ENCODE measurements at places on chromosomes 13 and 19. TPM values are rescaled to one million over a fixed set of nuclear protein-coding genes. Genes with fewer than 3 reads are reported as not detected.

The HCN2 gene
- 8.0 TPM for total RNA-seq

The CASP14 gene
- not detected for total RNA-seq

The NLRP7 gene
- not detected for total RNA-seq

The ZNF439 gene
- total RNA-seq: 36.5 TPM

The NKG7 gene
- total RNA-seq: not detected

The KLK13 gene
- not detected for total RNA-seq

The HIPK4 gene
- 0.16 TPM for total RNA-seq

The CEACAM19 gene
- total RNA-seq: 2.0 TPM

The PDX1 gene
- total RNA-seq: not detected

The GRIN3B gene
- not detected for total RNA-seq

The SGCG gene
- total RNA-seq: 0.16 TPM

The GIPR gene
- not detected for total RNA-seq

The TSSK6 gene
- total RNA-seq: 1.2 TPM

The KLK12 gene
- total RNA-seq: not detected

The PEG3 gene
- 62.5 TPM for total RNA-seq

DNA sequence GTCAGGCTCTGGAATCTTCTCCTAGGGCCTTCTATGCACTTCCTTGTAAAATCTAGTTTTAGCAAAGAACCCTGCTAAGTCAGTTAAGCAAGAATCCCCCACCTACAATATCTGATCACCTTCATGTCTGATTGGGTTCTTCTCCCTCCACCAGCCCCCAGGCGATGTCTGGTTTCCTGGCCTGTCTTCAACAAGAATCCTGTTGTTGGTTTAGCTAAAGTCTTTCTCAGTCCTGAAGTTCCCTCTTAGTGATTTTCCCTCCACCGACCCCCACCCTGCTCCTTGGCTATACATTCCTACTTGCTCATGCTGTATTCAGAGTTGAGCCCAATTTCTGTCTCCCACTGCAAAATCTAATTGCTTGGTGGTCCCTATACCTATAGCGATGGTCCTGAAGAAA, 35.2 kb upstream of the SLC46A3 start:
- DNase-seq: no peak

DNA sequence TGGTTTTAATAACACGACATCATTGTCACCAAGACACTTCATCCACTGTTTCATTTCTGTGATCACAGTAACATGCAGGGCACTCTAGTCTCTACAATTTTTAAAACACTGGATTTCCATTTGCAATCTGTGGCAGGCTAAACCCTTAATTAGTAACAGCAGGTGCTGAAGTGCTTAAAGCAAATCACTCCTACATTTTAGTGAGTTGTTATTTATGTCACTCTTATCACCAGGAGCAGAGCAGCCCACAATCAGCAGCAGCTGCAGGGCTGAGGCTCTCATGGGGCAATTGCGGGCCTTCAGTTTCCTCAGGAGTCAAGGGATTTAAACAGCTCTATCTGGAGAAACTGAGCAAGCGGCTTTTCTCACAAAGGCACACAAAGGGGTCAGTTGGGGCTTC, 1.6 kb downstream of the SOHLH2 start:
- no peak for DNase-seq

GRCh38 chr19:7654401-7654800, 14.4 kb upstream of the RETN start:
- no peak for DNase-seq

DNA sequence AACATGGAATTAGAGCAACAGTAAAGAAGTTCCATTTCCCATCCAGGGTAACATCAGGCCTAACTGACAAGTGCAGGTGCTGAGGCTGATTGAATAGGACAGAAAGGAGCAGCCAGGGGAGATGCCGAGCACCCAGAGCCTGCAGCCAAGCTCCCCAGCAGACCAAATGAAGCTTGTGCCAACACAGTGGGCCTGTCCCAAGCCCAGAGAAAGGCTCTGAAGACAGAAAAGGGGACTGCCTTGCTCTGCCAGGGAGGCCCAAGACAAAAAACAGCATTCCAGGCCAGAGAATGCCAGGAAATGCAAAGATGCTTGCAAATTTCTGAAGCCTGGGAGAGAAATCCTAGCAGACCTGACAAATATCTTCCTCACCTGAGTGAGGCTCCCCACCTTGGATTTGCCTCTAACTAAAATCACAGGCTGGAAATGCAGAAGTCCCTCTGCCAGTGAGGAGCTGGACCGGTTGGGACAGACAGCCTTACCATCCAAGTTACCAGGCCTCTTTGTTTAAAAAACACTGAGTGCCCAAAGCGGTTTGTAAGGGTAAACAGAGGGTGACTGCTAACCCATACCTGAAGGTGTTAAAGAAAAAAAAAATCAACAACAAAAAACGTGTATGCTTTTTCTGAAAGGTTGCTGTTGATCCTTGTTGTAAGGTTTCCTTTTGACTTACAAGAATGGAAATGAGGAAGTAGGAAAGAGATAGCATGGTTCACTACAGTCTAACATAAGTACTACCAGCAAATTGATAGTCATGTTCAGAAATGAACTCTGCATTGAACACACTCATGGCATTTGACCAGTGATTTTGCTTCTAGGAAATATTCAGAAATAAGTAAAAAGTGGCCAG, 11.8 kb upstream of the HMGB1 start:
- DNase-seq: no peak

DNA sequence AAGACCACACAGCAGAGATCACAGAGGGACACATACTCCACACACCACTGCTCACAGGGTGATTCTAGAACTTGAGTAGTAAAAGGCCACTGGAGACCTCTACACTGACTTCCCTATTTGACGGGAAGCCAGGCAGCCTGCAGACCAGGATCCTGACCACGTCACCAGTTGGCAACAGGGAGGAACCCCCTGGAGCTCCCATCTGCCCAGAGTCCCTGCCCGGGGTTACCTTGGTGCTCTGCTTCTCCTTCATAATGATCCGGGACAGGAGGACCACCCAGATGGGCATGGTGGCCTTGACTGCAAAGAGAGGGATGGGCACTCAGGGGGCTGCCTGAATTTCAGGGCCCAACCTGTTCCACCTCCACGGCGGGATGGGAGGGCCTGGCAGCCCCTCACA, 932 bp downstream of the SLC35E1 start:
- no peak for DNase-seq

GRCh38 chr13:24868874-24869273, 104.9 kb downstream of the RNF17 start:
- no peak for DNase-seq

DNA sequence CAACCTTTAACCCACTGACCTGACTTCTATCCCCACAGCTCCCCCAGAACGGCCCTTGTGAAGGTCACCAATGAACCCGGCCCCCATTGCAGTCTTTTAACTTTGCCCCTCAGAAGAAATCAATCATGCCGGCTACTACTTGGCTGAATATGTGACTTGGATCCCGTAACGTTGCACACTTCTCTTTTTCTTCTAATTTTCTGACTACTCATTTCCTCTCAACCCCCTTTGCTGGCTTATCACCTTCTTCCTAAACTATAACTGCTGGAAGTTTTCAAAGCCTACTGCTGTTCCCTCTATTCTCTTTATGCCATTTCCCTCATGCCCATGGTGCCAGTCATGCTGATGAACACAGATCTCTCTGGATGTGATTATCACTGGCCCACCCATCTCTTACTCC, 367.6 kb downstream of the DNAJC15 start:
- no peak for DNase-seq

- DNase-seq: no peak
Observed at GRCh38 chr13:42284068-42284467, 12.1 kb downstream of the AKAP11 start.

- DNase-seq: no peak
Observed at GRCh38 chr13:112150352-112150751, 83.4 kb downstream of the SOX1 start.

GRCh38 chr19:31555634-31556215, 206.5 kb upstream of the TSHZ3 start:
- DNase-seq: no peak

DNA sequence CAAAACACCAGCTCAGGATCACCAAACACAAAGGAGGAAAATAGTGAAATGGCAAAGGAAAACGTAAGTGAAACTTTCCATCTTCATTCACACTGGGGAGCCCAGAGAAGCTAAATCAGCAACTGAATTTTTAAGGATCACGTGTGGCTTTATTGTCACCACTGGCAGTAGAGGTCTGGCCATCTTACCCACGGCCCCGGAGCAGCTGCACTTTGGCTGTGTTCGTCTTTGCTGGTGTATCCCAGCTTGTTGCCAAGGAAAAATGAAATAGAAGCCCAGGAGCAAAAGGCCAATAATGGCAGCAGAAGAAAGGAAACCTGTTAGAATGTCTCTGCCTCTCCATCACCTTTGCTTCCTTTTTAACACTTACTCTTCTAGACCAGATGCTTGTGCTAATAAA, 274.7 kb downstream of the FOXO1 start:
- no peak for DNase-seq

DNA sequence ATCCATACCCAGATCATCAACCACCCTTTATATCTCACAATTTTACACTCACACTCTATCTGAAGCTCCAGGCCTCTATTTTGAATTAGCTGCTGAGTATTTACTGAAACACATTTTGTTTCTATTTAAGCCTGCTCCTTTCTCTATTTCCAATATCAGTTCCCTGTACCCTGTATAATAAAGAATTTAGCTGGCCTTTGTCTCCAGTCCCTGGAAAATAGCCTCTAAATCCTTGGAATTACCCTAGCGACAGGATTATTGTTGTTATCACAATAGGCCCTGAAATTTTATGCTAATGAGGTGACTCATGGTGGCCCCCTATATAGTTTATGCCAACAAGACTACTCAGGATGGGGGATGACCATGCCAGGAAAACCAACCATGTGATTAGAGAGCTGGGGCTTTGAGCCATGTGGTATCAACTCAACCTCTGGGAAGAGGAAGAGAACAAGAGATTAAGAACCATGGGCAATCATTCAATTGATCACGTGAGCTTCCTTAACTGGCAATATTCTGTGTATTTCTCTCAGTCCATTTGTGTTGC, 72.7 kb downstream of the KATNAL1 start:
- DNase-seq: no peak

GRCh38 chr13:35732565-35732964, 256.1 kb upstream of the MAB21L1 start:
- no peak for DNase-seq

GRCh38 chr19:21134934-21135366, 6.9 kb upstream of the ZNF431 start:
- no peak for DNase-seq

GRCh38 chr13:93559718-93560117, 333.1 kb downstream of the GPC6 start:
- DNase-seq: no peak

DNA sequence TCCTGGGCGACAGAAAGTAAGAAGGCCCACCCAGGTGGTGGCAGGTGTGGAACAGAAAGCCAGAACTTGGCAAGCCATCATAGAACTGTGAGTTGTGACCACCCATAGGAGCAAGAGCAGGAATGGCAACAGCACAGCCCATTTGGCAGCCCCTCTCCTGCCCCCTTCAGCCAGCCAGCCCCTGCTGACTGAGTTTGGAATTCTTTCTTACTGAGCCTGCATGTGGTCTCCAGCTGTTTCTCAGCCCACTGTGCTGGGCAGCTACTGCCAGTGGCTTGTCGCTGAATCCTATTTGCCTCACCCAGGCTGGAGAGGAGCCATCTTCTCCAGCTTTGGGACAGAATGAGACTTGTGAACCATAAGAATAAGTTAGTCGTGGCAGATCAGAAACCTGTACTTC, 28.3 kb downstream of the CNMD start:
- no peak for DNase-seq

DNA sequence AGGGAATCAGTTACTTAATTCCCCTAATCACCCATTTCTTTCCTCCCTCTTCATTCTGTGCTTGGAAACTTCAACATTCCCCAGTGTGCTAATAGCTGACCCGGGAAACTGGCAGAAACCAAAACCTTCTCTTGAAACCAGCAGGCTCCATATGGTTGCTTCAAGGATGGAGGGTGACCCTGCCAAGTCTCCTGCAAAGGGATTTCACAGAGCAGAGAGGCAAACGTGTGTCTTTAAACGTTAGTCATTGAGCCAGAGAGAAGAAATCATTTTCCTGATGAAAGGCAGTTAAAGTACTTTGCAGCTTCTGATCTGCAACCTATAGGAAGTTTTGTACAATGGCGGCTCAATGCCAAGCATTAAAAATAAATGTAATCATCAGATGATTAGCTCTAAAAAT, 220.9 kb downstream of the POU4F1 start:
- DNase-seq: no peak

GRCh38 chr19:38478273-38478971, 44.9 kb downstream of the RYR1 start:
- DNase-seq: no peak

DNA sequence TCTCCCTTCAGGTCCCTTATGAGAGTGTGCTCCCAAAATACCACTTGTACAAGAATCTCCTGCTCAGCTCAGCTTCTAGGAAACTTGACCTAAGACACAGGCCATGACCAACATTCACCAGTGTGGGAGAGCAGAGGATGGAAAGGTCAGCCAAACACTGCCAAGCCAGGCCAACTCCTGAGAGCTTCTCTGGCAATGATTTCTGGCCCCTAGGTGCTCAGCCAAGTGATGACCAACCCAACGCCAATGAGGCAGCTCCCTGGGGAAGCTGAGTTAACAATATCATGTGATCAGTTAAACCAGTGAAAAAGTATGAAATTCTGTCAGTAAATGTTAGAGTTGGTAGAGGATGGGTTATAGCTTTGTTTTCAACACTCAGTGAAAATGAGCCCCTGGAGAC, 49.1 kb upstream of the FLT1 start:
- no peak for DNase-seq

GRCh38 chr19:10334588-10335351, 1.4 kb upstream of the RAVER1 start:
- peak; percentile 48 for DNase-seq

GRCh38 chr19:47573071-47574026, at the start of gene ZNF541:
Gene ZNF541 (minus strand): TSS chr19:47573148. CDS start chr19:47555856, 17,292 bp downstream.
- peak; percentile 68 for DNase-seq

DNA sequence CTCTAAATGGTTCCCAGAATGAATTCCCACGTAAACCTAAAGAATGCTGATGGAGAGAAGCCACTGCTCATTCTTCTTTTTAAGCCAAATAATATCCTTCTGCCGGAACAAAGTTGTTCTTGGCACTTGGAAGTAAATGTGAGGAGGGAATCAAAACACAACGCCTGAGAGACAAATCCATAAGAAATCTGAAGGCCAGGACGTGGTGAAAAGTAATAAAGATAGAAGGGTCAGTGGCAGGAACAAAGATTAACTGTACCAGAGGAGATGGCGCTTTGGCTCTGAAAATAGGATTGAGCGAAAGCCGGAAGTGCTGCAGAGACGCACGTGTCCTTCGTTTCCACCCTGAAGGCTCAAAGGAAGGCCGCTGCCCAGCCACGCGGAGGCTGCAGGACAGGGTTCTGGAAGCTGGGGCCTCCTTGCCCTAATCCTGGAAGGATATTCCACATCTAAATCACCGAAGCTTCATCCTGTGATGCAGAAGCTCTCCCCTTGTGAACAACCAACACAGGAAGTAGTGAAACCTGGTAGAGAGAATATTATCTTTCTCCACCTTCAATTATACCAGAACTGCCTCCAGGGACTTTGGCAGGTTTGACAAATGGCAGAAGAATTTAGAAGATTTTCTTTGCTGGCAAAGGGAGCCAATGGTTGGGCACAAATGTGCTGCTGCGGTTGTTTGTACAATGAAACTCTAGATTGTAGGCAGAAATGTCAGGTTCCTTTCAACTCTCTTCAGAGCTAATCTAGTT, 214.6 kb upstream of the SERP2 start:
- no peak for DNase-seq

All from occipital lobe (tissue), 3 donors.